ENCODE measurements at places on chromosomes 3 and 15.

DNA sequence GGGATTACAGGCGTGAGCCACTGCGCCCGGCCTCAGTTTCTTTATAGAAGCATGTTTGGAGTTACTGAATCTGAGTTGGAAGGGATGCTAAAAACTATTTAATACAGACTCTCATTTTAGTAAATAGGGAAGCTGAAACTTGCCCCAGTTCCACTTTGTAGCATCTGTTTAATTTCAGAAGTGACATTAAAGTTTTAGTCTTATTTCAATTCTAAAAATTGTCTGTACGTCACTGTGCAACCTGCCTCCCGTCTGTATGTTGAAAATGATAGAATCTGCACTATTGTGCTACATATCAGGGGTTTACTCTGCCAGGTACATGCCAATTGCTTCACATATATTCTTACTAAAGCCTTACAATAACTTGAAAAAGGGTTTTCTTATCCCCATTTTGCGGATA is 15.3 kb downstream of the CNOT10 start:
- no peak for DNase-seq

GRCh38 chr3:56484525-56485032 is 16.3 kb upstream of the ERC2 start:
- no peak for DNase-seq

DNA sequence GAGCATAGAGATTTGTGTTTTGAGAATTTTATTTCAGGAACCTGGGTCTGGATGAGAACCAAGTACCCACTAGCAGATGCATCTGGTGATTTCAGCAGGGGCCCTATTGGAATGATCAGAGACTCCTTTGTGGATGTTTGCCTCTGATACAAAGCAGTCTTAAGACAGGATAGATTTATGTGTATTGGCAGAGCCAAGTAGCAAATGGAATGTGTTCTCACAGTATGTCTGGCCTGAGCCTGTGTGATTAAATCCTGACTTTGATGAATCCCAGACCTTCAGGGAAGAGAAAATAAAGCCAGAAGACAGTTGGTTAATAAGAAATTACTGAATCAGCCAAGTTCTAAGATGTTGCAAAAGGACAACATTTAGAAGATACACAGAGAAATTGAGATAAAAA is 755.5 kb upstream of the SEMA6D start:
- no peak for DNase-seq

- no peak for DNase-seq
Observed at GRCh38 chr15:65081270-65081669, 4.7 kb downstream of the KBTBD13 start.

GRCh38 chr3:152291649-152292066 is 22.9 kb downstream of the MBNL1 start:
- DNase-seq = no peak

- DNase-seq = no peak
Observed at GRCh38 chr3:112629425-112629824, 11.5 kb downstream of the CCDC80 start.

DNA sequence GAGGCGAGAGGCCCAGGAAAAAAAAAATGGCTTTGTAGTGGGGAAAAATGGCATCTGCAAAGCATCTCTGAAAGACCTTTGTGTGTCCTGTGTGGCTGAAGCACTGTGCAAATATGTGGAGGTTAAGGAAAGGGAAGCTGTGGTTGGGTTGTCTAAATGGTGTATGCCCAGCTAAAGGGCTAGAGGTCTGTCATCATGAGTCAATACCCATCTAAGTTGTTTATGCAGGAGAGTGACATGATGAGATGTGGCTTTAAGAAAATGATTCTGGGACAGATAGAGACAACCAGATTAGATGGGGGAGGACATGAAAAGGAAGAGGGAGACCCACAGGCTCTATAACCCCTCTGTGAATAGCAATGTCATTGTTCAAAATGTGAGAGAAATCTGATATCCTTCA is 280.7 kb downstream of the MFSD1 start:
- DNase-seq = no peak

- DNase-seq = no peak
Observed at GRCh38 chr3:8442993-8443650, 58.5 kb upstream of the LMCD1 start.

- DNase-seq = no peak
Observed at GRCh38 chr3:160804762-160805161, 48.7 kb downstream of the PPM1L start.

DNA sequence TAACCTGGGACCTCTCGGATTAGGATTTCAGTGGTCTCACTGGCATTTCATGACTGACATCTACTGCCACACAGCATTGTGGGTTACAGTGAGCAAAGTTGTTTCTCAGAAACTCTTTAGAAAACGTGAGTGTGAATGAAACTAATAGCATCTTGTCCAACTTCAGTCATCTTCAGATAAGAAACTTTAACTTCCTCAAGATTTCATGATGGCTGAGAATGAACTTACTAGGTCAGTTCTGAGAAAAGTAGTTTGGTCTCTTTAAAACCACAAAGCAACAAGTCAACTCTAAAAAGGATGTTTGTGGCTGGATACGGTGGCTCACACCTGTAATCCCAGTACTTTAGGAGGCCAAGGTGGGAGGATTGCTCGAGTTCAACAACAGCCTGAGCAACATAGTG is 14.2 kb upstream of the HOMER2 start:
- DNase-seq = no peak

DNA sequence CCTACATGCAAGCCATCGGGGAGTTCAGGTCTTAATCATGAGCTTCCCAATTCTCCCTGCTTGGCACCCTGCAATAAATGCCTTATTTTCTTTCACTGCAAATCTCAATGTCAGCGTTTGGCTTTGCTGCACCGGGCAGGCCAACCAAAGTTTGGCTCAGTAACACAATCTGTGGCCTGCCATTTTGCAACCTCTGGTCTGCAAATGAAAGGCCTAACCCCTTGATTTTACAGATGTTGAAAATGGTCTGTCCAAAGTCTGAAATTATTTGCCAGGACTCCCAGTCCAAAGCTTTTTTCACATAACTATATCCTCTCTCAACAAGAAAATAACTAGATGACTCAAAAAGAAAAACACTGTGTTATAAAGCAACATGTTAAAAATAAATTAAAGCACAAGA is 34.0 kb upstream of the LEKR1 start:
- DNase-seq = no peak

DNA sequence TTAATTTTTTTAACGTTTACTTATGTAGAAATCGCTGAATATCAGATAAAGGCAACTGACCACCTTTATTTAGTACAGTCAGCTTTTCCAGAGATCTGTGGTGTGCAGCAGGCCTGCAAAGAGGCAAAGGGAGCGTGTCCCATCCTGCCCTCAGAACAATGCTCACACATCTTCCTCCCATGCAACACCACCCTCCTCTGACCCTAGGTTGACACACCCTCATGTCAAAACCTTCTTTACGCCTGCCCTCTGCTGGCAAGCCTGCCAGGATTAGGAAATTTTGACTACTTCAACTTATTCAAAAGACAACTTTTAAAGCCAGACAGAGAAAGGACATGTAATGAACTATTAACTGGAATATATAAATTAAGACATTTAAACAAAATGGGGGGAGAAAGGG is 513.7 kb downstream of the FOXP1 start:
- no peak for DNase-seq

GRCh38 chr3:14915636-14916222 is 31.7 kb upstream of the NR2C2 start:
- no peak for DNase-seq

DNA sequence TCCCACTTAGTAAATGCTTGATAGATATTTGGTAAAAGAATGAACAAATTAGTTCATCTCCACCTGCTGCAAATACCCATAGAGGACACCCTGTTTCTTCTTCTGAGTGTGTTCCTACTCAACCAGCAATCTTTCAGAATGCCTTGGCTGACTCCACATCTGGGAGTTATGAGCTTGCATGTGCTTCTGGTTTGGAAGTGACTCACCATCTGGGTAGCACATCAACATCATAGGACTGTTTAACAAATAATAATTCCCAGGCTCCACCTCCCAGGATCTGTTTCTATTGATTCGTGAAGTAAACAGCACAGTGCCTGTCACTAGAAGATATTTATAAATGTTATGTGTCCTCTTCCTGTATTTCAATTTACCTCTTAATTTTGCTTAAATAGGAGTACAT is 580.1 kb downstream of the ROBO2 start:
- no peak for DNase-seq

DNA sequence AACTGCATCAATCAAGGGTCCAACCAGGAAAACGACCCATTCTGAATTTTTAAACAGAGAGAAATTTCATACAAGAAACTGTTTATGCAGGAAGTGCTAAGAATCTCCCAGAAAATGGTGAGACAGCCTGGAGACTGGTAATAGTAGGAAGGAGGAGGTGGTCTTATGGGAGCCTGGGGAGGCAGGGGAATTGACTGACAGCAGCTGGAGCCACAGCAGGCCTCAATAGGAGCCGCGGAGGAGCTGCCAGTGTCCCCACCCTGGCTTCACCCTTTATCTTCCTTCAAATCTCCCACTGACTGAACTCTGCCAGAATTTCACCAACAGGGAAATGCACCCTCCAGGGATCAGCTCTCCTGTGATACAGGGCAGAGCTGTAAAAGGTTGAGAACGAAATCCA is 7.5 kb upstream of the C3orf80 start:
- DNase-seq = no peak

DNA sequence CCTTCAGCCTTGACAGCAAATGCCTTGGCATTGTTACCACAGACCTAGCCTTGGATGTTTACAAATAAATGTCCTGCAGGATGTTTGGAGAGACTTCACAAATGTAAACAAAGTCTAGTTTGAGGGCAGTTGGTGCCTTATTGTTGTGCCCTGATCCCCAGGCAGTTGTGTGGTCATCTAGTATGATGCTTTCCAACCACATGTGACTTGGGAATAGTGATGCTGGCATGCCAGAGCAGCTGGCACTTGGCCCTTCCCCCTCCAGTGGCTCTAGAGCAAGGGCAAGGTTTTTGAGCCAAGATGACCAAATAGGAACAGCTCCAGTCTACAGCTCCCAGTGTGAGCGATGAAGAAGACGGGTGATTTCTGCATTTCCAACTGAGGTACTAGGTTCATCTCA is 258.2 kb downstream of the ADAMTS17 start:
- no peak for DNase-seq

Measured in stimulated activated CD4-positive, alpha-beta T cell treated with anti-CD3 and anti-CD28 coated beads, TNF-alpha, amount 100 ng/mL, for 24 hours (primary cell).